LHCN-M2 (cell line): ENCODE measurements at places on chromosomes 5 and 9.
A peak's percentile ranks its signal among the peaks of the same experiment; 100 is the strongest.

DNA sequence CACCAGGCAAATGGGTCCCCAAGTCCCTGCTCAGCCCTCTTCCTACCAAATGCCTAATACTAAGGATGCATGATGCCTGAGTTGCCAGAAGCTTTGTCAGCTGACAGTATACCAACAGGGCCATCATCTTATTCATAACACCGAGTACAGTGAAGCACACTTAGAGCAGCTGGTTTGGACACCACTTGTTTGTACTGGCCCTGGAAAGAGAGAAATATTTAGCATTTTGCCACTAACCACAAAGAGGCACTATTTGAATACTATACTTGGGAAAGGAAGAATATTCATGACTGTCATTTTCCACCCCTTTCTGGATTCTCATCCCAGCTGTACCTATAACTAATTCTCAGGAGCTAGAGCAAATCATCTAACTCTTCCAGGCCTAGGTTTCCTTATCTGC is 364.4 kb upstream of the KIF2A start:
- DNase-seq: peak; percentile 26

DNA sequence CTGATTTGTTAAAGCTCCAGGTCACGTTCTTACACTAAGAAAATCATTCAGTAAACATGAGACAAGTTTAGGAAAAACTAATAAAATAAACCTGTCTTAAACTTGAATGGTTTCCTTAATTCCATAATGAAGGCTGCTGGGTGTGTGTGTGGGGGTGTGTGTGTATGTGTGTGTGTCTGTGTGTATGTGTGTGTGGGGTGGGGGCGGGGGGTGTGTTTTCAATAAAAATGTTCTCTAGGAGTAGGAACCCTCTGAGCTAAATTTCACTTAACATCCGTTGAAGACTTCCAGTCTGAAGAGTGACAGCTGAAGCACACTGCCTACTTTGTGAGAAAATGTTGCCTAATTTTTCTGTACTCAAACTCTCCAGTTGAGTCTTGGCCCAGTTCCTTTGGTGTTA is 54.5 kb downstream of the HSPA4 start:
- no peak for DNase-seq

- DNase-seq: no peak
These were observed 350.0 kb upstream of the ST8SIA4 start for GRCh38 chr5:101253096-101253495.

- no peak for DNase-seq
These were observed 356.2 kb upstream of the CD180 start for GRCh38 chr5:67552773-67553172.

DNA sequence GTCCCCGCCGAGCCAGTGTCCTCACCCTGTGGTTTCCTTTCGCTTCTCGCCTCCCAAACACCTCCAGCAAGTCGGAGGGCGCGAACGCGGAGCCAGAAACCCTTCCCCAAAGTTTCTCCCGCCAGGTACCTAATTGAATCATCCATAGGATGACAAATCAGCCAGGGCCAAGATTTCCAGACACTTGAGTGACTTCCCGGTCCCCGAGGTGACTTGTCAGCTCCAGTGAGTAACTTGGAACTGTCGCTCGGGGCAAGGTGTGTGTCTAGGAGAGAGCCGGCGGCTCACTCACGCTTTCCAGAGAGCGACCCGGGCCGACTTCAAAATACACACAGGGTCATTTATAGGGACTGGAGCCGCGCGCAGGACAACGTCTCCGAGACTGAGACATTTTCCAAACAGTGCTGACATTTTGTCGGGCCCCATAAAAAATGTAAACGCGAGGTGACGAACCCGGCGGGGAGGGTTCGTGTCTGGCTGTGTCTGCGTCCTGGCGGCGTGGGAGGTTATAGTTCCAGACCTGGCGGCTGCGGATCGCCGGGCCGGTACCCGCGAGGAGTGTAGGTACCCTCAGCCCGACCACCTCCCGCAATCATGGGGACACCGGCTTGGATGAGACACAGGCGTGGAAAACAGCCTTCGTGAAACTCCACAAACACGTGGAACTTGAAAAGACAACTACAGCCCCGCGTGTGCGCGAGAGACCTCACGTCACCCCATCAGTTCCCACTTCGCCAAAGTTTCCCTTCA is 1.4 kb downstream of the GLIS3 start:
- DNase-seq: no peak

GRCh38 chr5:19608444-19609002 is 379.5 kb downstream of the CDH18 start:
- no peak for DNase-seq

DNA sequence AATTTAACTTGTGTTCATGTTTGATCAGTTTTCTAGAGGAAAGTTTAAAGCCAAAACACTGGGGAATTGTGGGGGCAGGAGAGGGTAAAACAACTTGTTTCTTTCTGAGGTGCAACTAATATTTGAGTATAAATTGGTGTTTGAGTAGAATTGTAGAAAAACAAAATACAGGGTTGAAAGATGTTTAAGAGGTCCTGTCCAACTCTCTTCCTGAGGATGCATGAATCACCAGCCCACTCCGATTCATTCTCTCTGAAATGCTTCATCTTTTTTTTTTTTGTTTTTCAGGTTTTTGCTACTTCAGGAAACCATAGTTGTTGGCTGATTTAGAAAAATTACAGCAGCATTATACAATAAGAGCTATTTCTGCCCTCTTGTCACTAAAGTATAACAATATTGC is 42.4 kb upstream of the TMC1 start:
- no peak for DNase-seq

DNA sequence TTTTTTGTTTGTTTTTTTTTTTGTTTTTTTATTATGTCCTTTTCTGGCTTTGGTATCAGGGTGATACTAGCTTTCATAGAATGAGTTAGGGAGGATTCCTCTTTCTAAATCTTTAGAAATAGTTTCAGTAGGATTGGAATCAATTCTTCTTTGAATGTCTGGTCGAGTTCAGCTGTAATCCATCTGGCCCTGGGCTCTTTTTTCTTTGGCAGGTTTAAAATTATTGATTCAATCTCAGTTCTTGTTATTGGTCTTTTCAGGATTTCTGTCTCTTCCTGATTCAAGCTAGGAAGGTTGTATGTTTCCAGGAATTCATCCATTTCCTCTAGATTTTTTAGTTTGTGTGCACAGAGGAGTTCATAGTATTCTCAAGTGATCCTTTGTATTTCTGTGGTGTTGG is 34.9 kb downstream of the IQGAP2 start:
- DNase-seq: no peak

DNA sequence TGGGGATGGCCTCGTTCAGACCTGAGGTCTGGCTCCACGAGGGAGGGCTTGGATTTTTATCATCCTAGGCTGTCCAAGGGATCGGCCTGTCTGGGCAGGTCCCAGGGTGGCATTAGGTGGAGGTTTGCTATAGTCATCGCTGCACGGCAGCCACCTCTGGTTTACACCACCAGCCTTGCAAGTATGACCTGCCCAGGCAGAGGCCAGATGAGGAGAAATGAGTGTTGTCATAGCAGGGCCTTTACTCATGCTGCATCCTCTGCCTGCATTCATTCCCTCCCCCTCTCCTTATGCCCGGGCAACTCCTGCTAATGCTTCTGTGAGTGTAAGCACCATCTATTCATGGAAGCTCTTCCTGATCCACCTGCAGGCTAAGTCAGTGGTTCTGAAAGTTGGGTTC is 15.3 kb upstream of the NDST1 start:
- DNase-seq: peak; percentile 77

- DNase-seq: no peak
These were observed 371.5 kb upstream of the ACTBL2 start for GRCh38 chr5:57853929-57854697.

GRCh38 chr9:4344946-4345345 is 45.1 kb upstream of the GLIS3 start:
- no peak for DNase-seq

DNA sequence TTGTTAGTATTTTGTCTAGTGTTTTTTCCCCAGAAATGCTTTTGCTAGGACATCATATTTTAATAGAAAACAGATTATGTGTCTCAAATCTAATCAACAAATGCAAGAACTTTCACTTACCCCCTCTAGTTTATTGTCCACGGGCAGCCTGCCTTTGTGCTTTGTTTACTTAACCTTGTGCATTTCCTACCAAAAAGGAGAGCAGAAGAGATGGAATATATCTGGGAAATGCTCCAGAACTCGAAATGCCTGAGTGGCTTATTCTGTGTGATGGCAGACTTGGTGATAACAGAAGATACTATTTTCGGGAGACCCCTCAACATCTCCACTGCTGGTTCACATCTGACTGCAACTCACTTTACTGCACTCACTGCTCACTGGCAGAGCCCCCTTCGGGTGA is 33.3 kb upstream of the SPDL1 start:
- DNase-seq: no peak

DNA sequence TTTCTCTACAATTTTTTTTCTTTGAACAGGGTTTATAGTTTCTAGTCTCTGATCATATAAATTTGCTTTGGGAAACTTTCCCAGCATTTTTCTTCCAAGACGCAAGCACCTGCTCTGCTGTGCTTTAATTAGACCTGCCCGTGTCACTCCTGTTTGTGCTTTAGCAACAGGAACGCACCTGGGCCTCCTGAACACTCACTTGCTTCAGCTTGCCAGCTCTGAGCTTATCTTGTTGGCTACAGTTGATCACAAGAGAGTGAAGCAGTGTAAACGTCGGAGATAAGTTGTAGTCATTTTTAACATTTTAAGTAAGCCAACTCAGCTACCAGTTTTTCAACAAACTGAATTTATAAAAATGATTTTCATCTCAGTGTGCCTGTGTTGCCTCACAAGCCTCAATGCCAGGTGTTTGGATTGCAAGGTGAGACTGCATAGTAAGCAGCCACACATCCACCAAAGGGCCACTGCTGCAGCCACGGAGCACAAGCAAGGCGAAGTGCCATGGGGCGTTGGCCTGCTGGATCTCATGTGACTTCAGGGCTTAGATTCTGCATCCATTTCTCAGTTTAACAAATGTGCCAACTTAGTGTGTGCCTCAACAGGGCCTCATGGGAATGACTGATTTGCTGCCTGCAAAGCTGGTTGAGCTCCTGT is 166.9 kb downstream of the TRIO start:
- no peak for DNase-seq

DNA sequence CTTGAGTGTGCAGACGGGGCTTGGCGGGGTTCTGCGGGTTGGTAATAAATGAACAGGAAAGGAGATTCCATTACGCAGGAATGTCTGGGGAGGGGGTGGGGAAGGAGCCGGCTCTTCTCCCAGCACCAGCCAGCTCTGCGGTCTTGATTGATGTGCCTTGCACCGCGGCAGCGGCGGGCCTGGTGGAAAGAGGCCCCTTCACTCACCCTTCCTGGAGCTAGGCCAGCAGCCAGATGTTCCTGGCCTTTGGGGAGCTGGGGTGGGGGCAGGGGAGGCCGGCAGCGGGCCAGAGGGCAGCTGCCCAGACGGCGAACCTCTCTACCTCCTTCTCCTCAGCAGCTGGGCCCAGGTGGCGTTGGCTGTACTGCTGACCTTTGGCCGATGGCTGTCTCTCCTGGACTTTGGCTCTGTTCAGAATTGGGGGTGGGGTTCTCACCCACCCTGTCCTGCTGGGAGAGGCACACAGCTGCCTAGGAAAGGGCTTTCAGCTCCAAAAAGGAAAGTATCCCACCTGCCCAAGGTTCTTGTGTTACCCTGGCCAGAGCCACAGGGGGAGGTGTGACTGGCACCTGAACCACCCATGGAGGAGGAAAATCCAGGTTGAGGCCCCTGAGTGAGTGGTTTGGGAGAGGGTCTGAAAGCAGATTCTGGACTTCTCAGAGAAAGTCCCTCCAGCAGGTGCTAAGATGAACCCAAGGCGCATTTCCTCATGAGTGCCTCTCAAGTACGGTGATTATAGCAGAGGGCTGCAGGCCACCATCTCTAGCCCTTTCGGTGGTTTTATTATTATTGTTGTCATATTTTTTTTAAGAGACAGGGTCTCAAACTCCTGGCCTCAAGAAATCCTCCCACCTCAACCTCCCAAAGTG is 58.0 kb upstream of the SYNPO start:
- no peak for DNase-seq

- DNase-seq: no peak
These were observed 50.4 kb upstream of the MVB12B start for GRCh38 chr9:126276056-126276728.

DNA sequence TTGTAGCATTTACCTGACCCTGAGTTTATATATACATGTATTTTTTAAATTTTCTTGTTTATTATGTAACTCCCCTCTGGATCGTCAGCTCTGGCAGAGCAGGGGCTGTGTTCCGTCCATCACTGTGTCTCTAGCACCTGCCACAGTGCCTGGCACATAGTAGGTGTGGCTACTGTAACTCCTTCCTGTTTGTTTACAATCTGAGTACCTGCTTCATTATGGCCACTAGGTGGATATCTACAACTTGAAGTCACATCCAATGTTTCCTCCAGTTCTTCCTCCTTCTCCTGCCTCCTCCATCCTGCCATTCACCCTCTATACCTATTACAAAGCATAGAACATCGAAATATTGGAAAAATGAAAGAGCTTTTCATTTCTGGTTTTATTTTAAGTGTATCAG is 14.2 kb upstream of the PPP1R2B start:
- DNase-seq: no peak

- DNase-seq: no peak
These were observed 6.9 kb downstream of the PIP5K1B start for GRCh38 chr9:68711932-68712331.

DNA sequence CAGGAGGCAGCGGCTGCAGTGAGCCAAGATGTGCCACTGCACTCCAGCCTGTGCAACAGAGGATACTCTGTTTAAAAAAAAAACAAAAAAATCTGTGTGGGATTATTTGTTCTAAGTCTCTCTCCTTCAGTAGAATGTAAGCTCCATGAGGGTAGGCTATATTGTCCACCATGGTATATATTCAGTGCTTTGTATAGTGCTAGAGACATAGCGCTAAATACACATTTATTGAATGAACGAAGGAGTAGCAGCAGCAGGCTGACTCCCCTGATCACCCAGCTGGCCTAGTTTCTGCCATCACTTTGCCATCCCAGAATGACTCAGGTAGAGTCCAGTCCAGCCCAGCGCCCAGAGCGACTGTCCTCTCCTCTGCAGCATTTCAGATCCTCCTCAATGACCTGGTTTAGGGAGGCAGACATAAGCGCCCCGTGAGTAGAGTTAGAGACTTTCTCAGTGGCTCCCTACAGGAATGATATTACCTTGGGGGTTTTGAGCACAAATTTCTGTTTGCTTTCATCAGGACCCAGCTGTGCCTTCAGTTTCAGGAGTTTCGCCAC is 716 bp downstream of the HARS1 start:
- peak; percentile 13 for DNase-seq
